Midbrain (tissue), 1 donor: ENCODE measurements at places on chromosomes 4 and X.

DNA sequence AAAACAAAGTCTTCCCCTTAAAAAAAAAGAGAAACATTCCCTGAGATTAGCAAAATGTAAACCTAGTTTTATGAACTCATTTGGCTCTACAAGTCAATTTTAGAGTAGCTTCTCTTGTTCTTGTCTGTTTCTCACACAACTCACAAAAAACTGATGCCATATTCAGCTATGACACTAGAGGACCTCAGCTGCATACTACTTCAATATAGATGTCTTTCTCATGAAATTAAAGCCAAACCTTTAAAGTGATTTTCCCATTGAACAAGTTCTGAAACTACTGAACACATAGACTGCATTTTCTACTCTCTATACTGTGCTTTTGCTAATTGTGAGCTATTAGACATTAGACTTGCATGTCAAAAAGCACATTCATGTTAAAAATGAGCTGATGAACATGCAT, 49.8 kb downstream of the TBCK start:
- DNase-seq = peak; percentile 18

DNA sequence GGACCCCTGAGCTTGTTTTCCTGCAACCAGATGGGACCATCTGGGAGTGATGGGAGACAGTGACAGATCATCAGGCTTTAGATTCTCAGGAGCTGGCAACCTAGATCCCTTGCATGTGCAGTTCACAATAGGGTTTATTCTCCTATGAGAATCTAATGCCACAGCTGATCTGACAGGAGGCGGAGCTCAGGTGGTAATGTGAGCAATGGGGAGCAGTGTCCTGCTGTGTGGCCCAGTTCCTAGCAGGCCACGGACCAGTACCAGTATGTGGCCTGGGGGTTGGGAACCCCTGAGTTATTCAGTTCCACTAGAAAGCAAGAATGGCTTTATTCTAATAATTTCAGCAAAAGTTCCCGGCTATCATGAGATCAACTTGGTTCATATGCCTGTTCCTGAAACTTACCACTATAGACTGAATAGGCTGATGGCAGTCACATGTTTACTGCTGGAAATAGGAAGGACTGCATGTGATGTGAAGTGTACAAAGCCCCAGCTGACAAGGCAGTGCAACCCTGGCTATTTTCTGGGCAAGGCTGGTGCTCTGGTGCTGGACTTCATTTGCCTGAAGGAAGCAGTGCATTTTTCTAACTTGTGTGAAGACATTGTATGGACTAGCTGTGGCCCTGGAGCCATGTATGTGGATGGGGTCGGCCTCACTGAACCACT, 107.2 kb downstream of the SPRY1 start:
- DNase-seq = peak; percentile 13

DNA sequence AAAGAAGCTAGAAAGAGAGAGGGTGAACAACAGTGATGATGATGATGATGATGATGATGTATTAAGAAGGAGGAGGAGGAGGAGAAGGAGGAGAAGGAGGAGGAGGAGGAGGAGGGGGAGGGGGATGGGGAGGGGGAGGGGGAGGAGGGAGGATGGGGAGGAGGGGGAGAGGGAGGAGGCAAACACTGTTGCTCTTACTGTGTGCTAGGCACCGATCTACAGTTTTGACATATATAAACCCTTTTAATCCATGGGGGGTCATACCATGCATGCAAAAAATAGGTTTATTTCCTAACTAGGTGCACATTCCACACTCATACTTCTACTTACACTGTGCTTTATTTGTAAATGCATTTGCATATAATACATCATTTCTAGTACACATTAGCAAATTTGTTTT, 482.8 kb upstream of the FAM241A start:
- no peak for DNase-seq

DNA sequence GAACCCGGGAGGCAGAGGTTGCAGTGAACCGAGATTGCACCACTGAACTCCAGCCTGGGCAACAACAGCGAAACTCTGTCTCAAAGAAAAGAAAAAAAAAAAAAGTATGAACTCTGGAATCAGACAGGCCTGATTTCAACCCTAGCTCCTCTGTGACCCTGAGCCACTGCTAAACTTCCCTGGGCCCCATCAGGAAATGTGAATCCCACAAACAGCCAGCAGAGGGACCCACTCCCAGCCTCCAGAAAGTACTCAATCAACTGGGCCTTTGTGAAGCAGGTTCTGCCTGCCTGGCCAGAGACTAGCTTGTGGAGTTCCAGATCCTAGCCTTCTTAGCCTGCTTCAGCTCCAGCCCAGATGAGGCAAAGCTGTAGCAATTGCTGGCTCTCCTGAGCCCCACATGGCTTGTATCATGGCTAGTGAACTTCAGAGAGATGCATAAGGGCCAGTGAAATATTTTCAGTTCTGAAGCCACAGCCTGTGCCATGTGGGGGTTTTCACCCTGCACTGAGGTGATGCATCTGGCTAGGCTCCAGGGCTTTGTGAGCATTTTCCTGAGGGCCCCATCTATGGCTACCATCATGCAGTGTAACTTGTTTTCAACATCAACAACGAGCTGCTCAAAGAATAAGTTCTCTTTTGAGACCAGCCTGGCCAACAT, 7.2 kb upstream of the IDS start:
- DNase-seq = peak; percentile 42

DNA sequence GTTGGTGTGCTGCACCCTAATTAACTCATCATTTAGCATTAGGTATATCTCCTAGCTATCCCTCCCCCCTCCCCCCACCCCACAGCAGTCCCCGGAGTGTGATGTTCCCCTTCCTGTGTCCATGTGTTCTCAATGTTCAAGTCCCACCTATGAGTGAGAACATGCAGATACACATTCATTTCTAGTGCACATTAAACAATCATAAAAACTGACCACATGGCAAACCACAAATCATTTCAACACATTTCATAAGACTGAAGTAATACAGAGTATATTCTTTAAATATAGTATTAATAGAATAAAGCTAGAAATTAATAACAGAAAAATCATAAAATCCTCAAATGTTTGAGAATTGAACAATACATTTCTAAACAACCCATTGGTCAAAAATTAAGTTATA, 34.1 kb downstream of the PRKG2 start:
- no peak for DNase-seq

GRCh38 chr4:6367371-6367851, 97.8 kb downstream of the WFS1 start:
- DNase-seq = no peak

- peak; percentile 4 for DNase-seq
Observed at GRCh38 chrX:40996886-40997530, 88.2 kb upstream of the USP9X start.

GRCh38 chr4:183618681-183619080, 40.3 kb downstream of the RWDD4 start:
- DNase-seq = no peak

DNA sequence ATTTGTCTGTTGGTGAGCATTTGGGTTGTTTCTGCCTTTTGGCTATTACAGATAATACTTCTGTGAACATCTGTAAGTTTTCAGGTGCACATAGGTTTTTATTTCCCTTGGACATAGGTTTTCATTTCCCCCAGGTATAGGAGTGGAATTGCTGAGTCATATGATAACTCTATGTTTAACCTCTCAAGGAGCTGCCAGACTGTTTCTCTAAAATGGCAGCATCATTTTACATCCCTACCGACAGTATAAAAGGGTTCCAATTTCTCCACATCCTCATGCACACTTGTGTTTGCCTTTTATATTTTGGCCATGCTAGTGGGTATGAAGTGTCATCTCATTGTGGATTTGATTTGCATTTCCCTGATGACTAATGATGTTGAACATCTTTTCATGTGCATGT, 53.5 kb downstream of the TMEM164 start:
- DNase-seq = no peak

- no peak for DNase-seq
Observed at GRCh38 chr4:182434720-182435119, 191.5 kb downstream of the TENM3 start.

DNA sequence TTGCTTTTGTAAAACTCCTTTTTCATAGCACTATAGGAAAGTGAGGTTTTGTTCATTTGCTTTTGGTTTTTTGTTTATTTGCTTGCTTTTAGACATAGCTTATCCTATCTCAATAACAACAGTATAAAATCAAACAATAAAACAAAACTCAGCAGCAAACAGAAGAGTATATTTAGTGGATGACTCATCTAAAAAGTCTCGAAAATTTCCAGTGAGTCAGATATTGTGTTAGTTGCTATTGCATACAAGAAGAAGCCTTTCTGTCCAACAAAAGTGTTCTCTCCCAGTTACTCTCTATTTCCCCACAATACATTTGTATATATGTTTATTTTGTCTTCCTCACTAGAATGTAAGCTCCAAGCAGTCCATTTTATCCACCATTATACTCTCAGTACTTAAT, 36.0 kb upstream of the NPNT start:
- no peak for DNase-seq

- no peak for DNase-seq
Observed at GRCh38 chr4:3122081-3122563, 47.6 kb downstream of the HTT start.

GRCh38 chr4:92885632-92886031, 581.9 kb downstream of the GRID2 start:
- no peak for DNase-seq

- DNase-seq = peak; percentile 22
Observed at GRCh38 chr4:165873298-165874071, 448 bp downstream of the TLL1 start.

DNA sequence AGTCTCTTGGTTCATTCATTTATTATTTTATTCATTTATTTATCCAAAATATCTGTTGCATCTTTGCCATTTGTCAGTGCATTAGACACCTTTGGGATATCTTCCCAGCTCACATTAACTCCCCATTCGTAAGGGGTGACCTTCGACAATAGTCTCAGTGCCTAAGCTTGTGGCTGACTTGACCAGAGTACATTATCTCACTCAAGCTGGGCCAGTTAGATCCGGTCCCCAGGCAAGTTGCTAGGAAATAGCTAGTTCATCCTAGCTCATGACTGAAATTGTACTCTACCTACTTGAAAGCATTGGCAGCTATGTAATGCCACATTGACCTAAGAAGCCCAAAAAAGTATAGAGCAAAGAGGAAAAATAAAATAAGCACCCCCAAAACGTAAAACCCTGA, 165.3 kb downstream of the FBXO8 start:
- no peak for DNase-seq

- no peak for DNase-seq
Observed at GRCh38 chrX:35289952-35290351, 347.4 kb downstream of the FAM47B start.

- DNase-seq = no peak
Observed at GRCh38 chr4:13559413-13559812, 15.1 kb upstream of the NKX3-2 start.

DNA sequence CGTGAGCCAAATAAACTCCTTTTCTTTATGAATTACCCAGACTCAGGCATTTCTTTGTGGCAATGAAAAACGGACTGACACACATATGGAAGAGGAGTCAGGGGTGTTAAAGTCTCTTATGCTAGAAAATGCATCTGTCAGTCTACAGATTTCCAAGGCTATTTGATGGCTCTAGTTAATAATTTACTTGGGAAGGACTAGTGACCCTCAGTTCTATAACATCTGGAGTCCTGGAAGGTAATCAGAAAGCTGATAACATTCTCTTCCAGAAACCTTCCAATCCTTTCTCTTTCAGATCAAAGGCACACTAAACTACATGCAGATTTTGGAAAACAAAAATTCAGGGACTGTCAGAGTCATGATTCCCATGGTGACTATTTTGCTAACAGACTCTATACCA, 142.0 kb upstream of the TEX13D start:
- no peak for DNase-seq

DNA sequence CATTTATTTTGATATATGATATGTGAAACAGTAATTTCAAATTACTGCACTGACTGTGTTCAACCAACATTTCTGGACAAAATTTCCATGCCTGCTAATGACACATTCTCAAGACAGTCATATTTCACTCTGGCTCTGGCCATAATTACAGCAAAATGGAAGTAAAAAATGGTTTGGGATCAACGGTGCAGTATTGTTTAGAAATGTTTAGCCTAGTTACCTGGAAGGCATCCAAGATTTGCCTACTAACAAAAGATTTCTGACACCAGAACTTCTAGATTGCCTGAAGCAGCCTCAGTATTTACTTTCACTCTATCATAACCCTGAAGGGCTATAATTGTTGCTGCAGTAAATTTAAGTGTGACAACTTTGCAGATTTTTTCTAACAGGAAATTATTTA, 416.3 kb downstream of the PCDH10 start:
- no peak for DNase-seq

DNA sequence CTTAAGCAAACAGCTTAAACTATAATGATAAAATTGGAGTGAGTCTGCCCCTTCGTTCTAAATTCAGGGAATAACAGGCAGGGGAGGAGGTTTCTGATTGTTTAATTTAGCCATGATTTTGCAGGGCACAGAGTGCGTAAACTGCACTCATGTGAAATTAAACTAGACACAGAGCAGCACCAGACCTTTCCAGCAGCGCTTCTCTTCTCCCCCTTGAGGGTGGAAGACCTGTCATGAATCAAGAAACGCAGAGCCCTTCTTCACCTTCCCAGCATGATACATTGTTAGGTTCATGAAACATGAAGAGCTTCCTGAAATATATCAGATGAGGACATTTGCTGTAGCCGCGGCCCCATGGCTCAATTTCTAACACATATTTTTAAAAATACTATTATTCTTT, 63.1 kb downstream of the FAM114A1 start:
- no peak for DNase-seq

DNA sequence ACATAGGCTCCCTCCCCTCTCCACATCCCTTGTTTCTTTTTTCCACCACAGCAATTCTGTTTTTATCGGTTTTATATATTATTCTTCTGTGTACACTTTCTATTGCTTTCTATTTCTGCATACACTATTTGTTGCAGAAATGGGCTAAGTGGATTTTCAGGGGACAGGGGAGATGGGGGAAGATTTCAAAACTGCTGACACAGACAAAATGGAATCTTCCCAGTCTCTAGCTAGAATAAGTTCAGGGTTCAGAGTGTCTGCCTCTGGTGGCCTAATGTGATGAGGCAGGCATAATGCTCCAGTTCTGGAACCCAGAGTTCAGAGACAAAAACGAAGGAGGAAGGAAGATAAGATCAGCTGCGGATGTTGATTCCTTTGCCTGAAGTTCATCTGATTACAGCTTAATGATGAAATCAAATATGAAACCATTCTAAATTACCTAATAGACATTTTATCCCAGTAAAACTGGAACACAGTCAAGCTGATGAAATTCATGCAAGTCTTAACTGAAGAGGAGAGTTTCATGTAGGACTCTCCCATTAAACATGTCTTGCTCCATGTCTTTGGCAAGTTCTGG, 447.1 kb downstream of the AFF2 start:
- DNase-seq = no peak

- DNase-seq = no peak
Observed at GRCh38 chr4:55117511-55117910, 7.9 kb downstream of the KDR start.

DNA sequence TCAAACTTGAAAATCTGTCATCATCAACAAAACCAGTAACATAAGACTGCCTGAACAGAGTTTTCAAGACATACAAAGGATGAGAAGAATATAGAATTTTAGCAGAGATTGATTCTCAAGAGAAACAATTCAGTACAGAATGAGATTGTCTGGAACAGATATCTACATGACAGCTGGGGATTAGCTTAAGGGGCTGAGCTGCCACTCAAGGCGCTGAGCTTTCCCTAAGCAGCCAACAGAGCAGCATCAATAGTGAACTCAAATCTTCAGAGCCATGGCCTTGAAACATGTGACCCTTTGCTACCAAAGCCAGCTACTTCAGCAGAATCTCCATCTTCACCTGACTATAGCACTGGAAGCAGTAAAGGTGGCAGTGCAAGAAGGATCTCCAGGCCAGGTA, 24.3 kb upstream of the PCDH10 start:
- DNase-seq = no peak
